ENCODE measurements at places on chromosomes 11 and 22.

- peak; percentile 75 for DNase-seq
Observed at GRCh38 chr11:35357923-35358322, 61.4 kb downstream of the SLC1A2 start.

DNA sequence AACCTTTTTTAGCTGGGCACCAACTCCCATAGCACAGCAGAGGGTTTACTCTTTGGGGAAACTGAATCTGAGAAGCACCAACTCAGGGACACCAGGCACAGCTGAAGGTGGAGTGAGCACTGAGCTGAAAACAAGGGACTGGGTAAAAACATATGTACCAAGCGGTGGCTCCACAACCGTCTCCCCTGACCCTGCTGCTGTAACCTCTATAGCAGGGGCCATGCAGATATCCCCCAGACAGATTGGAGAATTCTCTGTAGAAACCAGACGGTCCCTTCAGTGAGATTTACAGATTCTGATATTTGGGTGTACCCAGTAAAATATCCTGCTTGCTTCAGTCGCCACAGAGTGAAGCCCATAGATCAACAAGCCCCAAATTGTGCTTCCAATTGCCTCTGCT, 4.3 kb upstream of the SNX32 start:
- no peak for DNase-seq

GRCh38 chr22:20316217-20316843, 3.5 kb downstream of the DGCR6L start:
- no peak for DNase-seq

- no peak for DNase-seq
Observed at GRCh38 chr11:59767225-59767611, 12.0 kb downstream of the STX3 start.

DNA sequence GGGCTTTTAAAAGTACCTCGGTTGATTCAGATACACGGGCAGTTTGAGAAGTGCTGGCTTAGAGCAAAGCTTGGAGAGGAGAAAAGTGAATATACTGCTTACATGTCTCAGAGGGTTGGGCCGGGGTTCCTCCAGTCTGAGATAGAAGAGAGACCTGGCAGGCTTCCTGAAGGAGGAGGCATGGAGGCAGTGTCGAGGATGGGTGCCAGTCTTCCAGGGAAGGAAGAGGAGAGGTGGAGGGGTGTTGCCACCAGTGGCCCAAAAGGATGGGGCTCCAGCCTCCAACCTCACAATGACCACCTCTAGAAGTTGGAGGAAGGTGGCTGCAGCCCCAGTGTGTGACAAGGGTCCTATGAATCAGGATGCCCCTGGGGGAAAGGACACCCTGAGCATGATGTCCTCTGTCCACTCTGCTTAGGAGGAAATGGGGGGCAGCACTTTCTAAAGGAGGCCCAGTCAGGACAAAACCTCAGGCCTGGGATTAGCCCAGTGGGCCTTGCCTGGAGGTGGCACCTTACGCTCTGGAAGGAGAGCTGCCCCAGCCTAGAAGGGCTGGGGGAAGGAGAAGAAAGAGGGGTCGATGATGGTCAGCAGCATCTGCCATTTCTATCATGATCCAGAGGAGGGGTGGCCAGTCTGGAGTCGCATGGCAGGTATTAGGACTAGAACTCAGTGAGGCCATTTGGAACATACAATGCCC, 65.2 kb downstream of the CD82 start:
- no peak for DNase-seq

DNA sequence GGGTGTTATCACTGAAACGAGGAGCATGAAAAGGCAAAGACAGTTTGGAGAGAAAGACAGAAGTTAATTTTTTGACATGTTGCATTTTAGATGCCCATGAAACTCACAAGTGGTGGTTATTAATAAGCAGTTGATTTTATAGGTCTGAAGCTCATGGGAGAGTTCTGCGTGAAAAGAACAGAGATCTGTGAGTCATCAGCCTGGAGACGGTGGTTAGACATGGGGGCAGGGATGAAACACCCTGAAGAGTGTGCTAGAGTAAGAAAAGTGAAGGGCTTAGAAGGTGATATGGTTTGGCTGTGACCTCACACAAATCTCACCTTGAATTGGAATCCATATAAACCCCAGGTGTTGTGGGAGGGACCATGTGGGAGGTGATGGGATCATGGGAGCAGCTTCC, 289.1 kb upstream of the ISX start:
- DNase-seq = peak; percentile 27

- DNase-seq = peak; percentile 8
Observed at GRCh38 chr11:3231851-3232744, at the start of gene MRGPRE. MRGPRE (minus strand) TSS chr11:3232417; CDS start chr11:3228799, 3,618 bp downstream.

DNA sequence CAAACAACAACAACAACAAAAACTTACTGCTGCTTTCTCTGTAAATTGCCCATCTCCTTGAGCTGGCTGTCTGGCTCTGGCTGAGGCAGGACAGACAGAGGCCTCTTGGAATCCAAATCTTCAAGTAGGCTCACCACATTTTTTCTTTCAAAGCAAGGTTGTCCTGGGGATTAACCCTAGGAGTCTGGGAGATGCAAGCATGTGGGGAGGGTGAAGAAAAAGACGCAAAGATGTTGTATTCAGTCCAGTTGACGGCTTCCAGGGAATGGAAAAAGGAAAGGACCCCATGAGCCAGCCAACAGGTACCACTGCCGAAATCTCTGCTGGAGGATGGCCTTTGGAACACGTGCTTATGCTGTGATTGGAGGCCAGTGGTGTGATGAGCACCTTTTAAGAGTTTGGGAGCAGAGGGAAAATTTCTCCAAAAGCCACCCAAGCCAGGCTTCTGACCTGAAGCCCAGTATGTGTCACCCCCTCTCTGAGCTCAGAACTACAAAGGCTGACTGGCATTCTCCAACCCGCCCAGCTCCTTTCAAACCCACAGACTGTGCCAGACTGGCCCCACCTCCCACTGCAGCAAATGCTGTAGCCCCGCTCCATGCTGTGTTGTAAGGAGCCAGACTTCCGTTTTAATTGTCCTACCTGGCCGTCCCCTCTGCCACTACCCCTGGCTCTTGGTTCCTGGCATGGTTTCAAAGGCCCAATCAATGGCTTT, 10.8 kb downstream of the BLID start:
- DNase-seq = no peak

DNA sequence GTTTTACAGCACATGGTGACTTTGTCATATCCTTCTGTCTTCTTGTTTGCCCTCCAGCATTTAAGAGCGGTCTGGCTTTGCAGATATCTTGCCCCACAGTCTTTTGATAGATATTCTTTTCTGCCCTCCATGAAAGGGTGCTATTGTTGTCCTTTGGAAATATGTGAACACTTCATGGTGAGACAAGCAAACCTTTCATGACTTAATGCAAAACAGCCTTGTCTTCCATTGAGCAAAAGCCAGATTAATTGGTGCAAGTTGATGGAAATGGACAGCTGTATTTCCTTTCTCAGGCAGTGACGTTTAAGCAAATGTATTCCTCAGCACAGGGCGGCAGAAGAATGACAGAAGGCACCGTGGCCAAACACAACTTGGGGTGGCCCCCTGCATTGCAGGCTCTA, 4.4 kb downstream of the DCPS start:
- peak; percentile 85 for DNase-seq

DNA sequence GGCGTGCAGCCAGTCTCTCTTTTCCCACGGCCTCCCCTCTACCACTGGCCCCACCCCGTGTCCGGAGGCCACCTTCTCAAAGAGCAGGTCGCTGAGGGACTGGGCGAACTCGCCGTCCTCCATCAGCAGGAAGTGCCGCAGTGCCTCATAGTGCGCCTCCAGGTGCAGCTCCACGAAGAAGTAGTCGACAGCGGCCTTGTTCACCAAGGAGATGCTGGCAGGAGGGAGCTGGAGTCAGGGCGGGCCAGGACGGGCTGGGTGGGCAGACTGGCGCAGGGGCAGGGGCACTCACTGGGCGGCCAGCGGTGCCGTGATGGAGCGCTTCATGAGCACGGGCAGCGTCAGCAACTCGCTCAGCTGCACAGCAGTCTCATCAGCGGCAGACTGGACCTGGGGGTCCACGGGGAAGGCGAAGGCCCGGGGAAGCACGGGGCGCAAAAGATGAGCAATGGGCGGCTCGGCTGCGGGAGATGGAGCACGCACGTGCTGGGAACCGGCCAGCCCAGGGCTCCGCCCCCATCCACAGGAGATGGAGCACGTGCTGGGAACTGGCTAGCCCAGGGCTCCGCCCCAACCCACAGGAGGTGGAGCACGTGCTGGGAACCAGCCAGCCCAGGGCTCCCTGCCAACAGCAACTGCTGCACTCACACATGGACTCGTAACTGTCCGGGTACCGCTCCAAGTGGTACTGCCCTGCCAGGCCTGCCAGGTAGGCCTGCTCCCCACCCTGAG, 18.4 kb downstream of the SELENOO start:
- DNase-seq = peak; percentile 42

GRCh38 chr11:70397983-70398833, at the start of gene CTTN:
CTTN (plus strand) TSS chr11:70398529; CDS start chr11:70407298, 8,769 bp downstream.
- DNase-seq = peak; percentile 86

DNA sequence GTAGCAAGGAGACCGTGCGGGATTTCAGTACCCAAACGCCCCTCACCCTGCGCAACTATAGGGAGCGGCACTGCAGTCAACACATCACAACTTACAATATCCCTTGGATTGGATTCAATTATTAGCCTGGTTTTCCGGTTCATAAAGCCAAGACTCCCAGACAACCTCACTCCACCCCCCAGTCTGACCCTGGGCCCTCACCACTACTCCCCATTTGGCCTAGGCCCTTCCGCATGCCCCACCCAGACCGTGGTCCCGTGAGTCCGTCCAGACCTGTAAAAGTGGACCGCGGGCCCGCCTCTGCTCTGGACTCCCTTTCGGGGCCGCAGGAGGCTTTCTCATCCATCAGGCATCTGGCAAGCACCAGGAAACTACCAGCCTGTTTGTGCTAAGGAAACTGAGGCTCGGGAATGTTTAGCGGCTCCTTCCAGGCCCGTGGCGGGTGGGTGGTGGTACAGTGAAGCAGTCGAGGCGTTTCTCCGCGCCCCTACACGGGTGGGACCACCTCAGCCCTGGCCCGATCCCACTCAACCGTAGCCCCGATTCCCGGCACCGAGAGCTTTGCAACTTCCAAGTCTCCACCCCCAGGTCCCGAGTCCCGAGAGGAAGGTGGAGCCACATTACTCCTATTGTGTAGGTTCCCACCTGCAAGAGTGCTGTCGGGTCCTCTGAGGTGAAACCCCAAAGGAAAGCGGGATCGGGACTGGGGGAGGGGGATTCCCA, 679 bp upstream of the DPP3 start:
- DNase-seq = no peak

DNA sequence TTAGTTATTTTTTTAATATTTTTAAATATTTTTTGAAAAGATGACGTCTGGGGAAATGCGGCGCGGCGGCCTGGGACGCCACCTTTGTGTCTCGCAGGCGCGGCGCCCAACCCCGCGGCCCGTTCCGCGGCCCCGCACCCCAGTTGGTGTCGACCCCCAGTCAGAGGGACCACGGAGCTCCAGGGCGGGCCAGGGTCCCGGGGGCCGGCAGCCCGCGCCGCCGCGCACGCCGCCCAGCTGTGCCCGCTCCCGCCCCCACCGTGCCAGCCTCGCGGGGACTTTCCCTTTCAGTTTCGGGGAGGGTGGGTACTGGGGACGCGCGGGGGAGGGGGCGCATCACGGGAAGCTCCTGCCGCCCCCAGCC, 1.6 kb downstream of the CCND1 start:
- no peak for DNase-seq

DNA sequence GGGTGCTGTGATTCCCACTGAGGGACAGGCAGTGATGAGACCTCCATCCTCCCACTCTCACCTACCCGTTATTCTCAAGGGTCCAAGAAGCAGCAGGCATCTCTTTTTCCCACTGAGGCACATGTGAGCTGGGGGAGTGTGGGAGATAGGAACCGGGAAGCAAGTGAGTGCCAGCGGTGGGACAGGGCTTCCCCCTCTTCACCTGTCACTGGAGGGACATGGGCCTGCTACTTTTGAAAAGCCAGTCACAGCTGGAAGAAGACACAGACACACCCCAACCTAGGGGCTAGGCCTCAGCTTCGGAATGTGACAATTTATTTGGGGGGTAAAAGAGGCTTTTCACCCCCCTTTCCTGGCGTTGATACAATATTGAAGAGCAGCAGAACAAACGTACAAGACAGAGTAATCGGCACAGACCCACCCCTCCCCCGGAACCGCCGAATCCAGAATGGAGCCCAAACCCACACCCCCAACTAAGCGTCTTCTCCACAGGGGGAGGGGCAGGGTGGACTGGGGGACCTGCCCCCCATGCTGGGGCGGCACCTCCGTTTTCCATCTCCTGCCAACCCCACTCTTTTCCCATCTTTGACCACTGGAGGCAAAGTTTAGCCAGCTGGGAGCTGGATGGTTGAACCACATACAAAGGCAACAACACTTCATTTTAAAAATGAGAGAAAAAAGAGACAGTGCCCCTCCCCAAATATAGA, 10.7 kb downstream of the CBX6 start:
- no peak for DNase-seq

GRCh38 chr22:20550851-20551744, 43.7 kb downstream of the MED15 start:
- no peak for DNase-seq

DNA sequence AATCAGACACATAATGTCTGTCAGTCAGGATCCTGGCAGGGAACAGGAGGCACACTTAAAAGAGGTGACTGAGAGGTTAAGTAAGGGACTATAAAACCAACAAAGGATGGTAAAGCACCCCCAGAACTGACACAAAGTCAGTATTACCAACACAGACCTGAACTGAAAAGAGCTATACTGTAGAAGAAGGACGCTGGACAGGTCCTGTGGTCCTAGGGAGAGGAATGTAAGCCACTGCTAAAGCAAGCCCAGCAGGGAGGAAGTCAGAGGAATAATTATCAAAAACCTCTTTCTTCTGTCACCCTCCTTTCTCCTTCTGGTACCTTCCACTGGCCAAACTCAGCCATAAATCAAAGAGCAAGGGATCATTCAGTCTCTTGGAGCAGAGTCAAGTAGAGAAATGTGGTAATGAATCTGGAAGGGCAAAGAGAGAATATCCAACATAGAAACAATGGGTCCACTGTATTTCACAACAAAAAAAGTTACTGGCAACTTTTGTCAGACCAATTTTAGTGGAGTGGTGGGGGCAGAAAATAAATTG, 33.4 kb upstream of the ANGPTL5 start:
- DNase-seq = no peak

DNA sequence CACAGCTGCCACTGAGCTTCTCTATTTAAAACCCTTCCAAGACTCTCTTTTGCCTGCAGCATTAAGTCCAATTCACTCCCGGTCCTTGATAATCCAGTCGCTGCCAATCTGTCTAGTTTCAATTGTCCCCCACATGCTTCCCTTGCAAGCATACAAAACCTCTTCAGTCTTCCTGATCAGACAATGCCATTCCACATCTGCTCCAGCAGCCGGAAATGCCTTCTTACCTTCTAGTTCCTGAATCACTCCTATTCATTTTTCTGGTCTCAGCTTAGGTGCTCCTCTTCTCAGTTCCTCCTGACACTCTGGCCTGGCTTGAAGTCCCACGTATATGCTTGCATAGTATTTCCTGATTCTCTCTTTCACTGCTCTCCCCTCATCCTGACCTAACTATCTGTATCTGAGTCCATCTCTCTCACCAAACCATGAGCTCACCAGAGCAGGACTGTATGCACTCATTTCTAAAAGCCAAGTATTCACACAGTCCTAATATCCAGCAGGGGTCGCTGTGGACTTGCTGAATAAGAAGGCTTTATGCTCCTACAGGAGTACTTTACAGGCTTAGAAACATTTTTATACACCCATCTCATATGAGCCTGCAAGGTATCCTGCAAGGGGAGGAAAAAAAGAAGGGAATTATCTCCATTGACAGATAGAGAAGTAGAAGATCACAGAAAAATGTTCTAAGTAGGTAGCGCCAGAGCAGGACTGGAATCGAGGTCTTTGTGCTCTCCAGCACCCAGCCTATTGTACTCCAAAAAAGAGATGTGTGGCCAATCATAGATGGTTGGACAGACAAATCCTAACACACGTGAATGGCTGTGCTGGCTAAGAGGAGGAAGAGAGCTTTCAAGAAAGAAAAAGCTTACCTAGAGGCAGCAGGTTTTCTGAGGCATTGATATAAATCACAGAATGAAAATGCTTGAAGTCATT, 19.2 kb downstream of the XRRA1 start:
- DNase-seq = peak; percentile 77
